Femur (tissue), 1 donor: ENCODE measurements at places on chromosomes 1 and 21.

DNA sequence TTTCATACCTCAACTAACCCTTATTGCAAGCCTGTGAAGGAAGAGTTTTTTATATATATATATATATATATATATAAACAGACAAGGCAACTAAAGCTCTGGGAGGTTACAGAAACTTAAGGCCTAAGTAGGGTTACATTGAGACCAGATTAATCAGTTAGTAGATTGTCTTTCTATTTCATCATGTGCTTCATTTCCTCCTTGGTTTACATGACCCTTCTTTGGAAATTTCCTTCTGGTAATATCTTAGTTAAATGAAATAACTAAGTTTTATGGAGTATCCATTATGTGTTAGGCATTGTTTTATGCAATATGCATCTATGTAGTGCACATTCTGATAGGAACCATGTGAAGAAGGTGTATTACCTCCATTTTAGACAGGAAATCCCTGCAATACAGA lies 112.7 kb downstream of the FGGY start:
- no peak for DNase-seq

DNA sequence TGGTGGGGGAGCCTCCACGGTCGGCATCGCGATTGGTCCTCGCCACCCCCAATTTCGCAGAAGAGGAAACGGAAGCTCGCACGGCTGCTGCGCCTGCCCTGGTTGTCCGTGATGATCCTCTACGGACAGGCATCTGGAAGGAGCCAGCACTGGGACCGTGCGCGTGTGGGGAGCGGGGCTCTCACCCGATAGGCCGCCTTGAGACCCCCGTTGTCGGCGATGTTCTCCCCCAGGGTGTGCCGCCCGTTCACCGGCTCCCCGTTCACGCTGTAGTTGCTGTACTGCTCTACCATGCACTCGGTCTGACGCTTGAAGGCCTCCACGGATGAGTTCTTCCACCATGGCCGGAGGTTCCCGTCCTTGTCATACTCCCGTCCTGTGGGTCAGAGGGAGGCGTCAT lies 48.4 kb upstream of the EIF4G3 start:
- DNase-seq: no peak

- DNase-seq: no peak
Measured at GRCh38 chr1:82319546-82319945, 518.8 kb downstream of the ADGRL2 start.

DNA sequence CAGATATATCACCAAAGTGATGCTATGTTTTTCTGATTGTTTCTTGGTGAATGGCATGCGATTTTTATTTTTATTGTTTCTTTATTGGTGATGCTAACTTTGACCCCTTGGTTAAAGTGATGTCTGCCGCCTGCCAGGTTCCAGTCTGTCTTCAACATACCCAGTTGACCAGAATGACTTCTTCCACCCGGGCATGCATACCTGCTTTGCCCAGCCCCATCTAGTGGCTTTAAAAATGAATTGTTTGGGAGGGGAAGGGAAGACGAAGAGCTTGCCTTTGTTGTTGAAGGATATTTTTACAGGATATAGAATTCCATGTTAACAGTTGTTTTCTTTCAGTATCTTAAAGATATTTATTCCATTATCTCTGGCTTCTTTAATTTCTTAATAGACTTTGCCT lies 65.1 kb downstream of the ATG4C start:
- no peak for DNase-seq

GRCh38 chr1:101075926-101076325 lies 50.3 kb upstream of the DPH5 start:
- DNase-seq: no peak

DNA sequence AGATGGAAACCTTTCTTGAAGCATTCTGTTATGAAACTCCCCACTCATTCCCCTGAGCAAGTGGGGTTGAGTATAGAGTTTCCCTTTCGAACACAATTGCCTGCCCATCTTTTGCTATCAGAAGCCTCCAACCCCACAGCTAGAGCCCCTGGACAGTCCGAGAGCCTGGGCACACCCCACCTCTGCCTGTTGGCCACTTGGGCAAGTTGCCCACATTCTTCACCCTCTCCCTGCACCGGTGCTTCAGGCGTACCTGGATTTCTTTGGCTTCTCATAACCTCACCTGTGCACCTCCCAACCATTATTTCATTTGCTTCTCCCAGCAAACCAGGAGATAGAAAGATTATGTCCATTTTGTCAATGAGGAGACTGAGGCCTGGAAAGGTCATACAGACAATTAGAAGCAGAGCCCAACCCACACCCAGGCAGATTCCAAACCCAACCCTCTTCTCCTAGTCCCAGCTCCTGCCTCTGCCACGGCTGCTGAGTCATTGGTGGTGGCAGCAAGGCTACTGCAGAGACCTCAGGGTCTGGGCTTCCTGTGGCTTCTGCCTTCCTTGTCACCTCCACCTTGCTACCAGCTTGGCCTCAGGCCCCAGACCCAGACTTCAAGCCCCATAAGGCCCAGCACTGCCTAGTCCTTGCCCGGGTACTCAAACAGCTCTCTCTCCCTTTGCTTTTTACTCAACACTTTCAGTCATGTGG lies 118.7 kb upstream of the ZBTB40 start:
- no peak for DNase-seq

DNA sequence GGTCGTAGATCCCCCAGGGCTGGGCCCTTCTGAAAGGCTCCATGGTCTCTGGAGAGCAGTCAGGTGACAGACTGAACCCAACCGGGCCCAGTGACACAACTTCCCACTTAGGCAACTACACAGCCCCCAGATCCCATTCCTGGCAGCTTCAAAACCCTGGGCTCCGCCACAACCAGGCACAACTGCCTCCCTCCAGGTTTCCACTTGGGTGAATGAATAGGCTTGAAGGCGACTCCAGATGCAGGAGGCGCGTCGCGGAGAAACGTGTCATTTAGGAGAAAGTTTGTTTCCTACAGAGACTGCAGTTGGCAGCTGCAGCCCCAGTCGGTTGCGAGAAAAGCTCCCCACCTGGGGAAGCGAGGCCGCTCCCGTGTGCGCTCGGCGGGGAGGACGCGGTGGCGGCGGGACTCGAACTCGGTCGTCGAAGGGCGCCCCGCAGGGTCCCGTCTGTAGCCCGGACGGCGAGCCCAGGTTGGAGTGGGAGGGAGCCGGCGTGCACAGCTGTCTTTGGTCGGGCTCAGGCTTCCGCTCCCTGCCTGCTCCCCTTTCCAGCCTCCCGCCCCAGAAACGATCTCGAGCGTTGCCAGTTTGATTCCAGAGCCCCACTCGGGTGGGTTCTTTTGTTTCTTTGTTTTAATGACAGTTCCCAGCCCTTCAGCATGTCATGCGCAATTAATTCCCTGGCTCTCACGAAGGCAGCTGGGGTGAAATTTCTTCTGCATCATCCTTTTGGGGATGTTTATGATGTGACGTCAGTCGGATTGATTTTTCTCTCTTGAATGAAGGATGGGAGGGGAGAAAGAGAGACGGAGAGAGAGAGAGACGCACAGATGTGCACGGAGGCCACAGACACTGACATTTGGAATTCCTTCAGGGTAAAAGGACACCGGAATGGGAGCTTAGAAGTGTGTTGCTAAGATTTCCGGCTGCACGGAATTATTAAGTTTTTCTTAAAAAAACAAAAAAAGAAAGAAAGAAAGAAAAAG lies 862 bp upstream of the SGIP1 start:
- DNase-seq: peak; percentile 72

- DNase-seq: peak; percentile 92
Measured at GRCh38 chr1:23528250-23528978, 2.6 kb downstream of the E2F2 start.

GRCh38 chr1:1143636-1144035 lies 27.7 kb upstream of the C1orf159 start:
- no peak for DNase-seq

GRCh38 chr1:46615088-46615487 lies 1.5 kb downstream of the MOB3C start:
- DNase-seq: no peak

DNA sequence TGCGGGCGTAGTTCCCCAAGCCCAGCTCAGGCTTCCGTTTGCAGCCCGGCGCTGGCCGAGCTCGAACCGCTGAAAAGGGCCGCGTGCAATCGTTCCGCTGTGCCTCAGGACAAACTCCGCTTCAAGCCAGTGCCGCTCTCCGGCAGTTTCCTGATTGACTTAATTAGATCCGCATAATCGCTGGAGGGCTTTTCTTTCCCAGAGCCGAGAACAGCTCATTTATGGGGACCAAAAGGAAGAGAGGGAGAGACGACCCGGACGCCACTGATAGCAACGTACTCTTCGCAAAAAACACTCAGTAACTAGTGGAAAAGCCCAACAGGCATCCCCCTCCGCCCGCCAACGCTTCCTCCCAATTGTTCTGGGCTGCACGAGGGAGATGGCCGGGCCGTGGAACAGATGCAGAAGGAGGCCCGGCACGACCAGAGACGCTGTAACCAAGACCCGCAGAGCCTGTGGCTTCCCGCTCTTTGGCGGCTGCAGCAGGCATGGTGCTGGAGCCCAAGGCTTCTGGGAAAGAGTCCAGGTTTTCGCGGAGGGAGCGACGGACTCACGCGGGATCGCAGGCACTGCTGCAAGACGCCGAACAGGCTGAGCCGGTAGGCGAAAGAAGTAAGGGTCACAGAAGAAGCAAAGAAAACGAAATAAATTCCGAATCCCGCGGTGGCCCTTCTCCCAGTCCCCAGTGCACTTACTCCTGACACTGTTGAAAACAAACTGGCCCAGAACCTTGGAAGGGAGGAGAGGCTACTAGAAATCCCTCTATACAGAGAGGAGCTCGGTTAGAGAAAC lies 3.6 kb upstream of the FOXD2 start:
- peak; percentile 80 for DNase-seq

GRCh38 chr1:23980728-23981070 lies 572 bp upstream of the SRSF10 start:
- DNase-seq: peak; percentile 65

DNA sequence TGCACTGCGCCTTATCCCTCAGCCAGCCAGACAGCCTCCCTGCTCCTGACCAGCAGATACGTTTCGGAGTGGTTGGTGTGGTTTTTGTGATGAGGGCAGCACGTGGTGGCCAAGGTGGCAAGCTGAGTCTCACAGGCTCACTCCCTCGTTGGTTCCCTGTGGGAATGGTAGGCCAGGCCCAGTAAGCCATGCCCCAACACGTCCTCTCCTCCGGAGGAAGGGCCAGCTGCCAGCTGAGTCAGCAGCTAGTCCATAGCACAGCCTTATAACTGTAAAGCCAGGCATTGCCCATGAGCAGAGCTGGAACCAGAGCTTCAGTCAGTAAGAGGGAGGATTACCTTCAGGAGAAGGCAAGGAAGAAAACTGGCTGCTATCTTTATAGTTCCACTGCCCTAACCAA lies 29.5 kb downstream of the SZRD1 start:
- peak; percentile 55 for DNase-seq

- no peak for DNase-seq
Measured at GRCh38 chr1:203486618-203487370, 7.2 kb upstream of the OPTC start.

DNA sequence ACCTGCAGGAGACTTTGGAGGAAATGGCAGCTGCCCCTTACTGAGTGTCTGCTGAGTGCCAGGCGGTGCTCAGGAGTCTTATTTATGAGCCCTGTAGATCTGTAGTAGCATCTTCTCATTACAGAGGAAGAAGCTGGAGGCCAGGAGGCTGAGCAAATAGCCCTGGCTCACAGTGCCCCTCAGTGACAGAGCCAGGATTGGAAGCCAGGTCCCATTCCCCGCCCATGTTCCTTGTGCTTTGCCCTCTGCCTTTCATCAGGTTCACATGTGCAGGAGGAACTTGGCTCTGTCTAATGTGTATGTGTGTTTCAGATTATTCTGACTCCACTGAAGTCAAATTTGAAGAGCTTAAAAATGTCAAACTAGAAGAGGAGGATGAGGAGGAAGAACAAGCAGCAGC lies 21.2 kb downstream of the KDM4A start:
- no peak for DNase-seq

DNA sequence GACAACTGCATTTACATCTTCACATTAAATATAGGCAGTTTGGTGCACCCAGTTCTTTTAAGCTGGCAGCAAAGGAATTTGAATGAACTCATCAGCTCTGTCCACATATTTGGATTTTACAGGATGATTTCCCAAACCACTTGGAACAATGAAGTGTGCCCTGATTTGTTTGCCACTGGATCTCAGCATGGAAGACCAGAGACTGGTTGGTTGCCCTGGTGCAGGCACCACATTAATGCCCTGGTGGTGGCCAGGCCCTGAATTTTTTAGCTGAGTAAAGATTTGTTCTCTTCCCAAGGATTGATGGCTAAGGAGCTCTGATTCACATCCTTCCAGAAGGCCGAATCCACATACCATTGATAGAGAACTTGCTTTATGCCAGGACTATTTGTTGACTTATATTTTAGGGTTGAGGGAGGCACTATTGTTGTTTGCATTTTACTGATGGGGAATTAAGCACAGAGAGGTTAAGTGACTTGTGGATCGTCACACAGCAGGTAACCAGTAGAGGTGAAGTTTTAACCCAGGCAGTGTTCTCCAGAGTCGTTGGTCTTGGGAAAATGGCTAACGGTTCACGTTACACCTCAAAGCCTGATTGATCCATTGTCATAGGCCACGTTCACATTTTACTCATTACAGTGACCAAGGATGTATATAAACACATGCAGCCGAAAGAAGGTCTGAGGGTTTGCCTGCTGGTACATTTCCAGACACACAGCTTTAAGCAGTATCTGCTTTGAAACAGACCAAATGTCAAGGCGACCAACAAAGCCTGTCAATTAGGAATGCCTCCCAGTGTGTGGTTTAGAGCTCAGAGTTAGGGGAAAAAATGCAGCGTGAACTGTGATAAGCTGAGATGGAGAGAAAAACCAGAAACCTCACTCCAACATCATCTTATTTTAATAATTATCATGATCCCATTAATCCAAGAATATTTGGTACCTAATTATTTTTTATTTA lies 50.7 kb downstream of the KAZN start:
- DNase-seq: no peak

DNA sequence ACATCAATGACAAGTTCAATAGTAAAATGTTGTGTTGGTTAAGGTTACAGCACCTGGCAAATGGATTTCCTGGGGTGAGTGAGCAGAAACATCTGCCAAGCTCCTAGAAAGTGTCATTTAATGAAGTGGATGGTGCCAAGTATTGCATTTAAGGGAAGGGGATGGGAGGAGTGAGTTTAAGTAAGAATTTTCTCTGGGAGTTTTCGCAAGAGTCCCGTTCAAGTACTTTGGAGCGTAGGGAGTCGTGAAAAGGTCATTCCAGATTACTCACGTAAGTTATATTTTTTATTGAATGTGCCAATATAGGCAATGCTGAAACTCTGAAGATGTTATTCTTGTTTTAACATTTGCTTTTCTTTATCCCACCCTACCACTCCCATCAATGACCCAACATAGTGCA lies 117.4 kb upstream of the RAB3GAP2 start:
- DNase-seq: no peak

DNA sequence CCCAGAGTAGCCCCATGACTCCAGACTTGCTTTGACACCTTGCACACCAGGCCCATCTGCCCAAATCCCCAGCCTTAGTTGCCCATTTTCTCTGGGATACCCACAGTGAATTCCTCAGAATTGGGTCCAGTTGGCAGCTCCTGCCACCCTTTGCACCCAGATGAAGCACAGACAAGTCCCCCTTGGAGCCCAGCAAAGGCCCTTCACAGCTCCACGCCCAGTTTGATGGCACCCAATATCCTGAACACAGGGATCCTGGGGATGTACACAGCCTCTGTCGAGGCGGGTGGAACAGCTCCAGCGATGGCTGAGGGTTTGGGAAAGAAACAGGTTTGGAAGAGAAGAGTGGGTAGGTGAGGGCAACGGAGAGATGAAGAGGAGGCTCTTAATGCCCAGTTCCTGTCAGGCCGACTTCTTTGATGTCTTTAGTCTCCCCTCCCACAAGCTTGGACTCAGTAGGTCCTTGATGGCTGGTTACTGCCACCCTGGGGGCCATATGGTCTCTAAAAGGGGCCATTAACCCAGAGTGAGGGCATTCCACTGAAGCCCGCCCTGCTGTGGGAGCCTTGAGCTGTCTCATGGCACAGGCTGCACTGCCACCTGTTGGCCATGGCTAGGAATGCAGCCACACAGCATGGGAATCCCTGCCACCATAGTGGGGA lies 21.7 kb downstream of the TMEM53 start:
- DNase-seq: peak; percentile 83
